ENCODE measurements at places on chromosomes 7 and 10. TPM values are rescaled to one million over a fixed set of nuclear protein-coding genes. Genes with fewer than 3 reads are reported as not detected.

- no peak for DNase-seq
Measured at GRCh38 chr10:72061930-72062329, 26.4 kb downstream of the SPOCK2 start.

GRCh38 chr10:11293332-11293731, 275.7 kb downstream of the CELF2 start:
- DNase-seq = no peak

DNA sequence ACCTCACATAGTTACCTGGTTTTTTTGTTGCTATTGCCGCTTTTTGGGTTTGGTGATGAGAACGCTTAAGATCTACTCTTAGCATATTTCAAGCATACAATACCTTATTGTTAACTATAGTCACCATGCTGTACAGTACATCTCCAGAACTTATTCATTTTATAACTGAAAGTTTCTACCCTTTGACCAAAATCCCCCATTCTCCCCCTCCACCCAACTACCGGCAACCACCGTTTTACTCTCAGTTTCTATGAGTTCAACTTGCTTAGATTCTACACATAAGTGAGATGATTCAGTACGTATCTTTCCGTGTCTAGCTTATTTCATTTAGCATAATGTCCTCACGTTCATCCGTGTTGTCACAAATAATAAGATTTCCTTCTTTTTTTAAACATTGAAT, 86.7 kb upstream of the IL6 start:
- no peak for DNase-seq

The GIMAP4 gene
- 52.8 TPM for total RNA-seq

All from sciatic nerve (tissue), 2 donors.